ENCODE measurements at places on chromosomes 4 and X.

GRCh38 chr4:11209826-11210225 is 218.9 kb downstream of the HS3ST1 start:
- DNase-seq: no peak

DNA sequence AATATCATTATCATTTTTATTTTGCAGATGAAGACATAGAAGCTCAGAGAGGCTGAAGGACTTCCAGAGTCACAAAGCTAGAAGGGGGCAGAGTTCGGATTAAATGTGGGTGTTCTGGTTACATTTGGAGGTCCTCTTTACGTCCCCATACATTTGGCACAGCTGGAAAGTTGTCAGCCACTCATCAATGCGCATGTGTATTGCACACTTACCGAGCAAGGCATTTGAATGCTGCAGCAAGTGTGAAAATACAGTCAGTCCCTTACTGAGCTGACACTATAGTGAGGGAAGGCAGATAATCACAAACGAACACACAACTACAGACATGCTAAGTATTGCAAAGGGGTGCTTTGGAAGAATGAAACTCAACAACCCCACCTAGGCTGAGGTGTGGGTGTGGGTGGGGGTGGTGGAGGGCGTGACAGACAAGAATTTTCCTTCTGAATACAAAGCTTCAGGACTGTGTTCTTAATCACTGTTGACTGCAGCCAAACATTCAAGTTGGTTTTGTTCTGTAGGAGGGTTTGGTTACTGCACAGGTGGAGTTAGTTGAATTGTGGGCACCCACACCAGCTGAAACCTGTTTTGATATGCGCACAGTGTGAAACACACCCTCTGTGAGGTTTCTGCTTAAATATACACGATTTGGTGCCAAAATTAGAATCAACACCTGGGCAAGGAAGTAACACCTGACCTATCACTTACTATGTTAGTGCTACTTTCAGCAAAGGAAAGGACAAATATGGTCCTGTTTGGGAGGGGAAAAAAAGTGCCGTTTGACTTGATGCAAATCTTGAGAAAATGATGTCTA is 72.4 kb downstream of the COQ2 start:
- DNase-seq: no peak

DNA sequence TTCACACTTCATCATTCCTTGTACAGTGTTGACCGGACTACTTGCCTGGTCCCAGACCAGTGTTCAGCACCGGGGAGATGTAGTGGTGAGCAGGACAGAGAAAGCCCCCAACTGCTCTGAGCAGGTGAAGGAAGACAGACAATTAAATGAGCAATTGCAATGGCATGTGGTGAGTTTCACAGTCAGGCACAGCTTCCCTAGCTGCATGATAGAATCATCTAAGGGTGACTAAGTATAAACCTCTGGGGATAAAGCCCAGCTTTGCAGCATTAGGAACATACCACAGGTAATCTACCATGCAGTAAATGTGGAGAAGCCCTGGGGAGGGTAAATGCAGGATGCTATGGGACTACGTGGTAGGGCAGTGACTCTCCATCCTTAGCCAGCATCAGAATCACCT is 47.8 kb downstream of the TMA16 start:
- DNase-seq: no peak

DNA sequence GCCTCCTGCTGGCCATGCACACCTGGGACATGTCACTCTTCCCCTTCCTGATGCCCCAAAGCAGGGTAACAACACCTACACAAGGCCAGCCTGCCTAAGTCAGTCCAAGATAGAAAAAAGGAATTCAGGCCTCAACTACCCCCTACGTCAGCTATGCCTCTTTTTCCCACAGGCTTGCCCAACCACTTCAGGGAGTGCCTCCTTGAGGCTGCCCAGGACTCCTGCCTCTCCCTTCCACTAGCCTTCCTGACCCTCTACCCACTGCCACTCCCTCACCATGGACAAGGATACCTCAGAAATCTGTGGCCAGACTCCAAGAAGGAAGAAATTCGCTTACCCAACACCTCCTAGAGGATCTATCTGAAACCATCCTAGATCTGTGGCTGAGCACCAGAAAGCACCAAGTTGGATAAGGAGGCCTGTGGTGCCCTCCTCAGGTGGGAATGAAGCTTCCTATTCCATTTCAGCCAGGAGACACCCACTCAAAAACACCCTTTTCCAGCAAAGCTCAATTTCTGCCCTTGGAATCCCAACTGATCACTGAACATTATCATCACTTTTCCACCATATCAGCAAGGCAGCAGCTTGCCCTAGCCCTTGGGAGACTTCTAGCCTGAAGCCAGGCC is 1.8 kb downstream of the KDM5C start:
- no peak for DNase-seq

Measured in activated B cell treated with CpG ODN at 0.5 μM for 24 hours (primary cell).